Temporal lobe (tissue), 4 donors: ENCODE measurements at places on chromosomes 2 and 18. TPM values are rescaled to one million over a fixed set of nuclear protein-coding genes. Genes with fewer than 3 reads are reported as not detected.

The DNMT3A gene
- total RNA-seq, result 39.8 TPM

The LCLAT1 gene
- total RNA-seq, result 19.4 TPM

The LRATD1 gene
- 17.5 TPM for total RNA-seq

The CMPK2 gene
- total RNA-seq, result 7.9 TPM

The CTAGE1 gene
- total RNA-seq, result not detected

The CTLA4 gene
- total RNA-seq, result not detected

The FAHD2A gene
- total RNA-seq, result 6.9 TPM

The NFE2L2 gene
- total RNA-seq, result 14.0 TPM

The CFAP210 gene
- total RNA-seq, result 0.74 TPM

The GREB1L gene
- total RNA-seq, result 0.74 TPM

The SNORC gene
- 0.74 TPM for total RNA-seq

The ARHGEF4 gene
- total RNA-seq, result 45.7 TPM

The CERKL gene
- total RNA-seq, result 1.2 TPM

The IL1RL1 gene
- total RNA-seq, result 0.25 TPM

The TMEM178A gene
- total RNA-seq, result 23.4 TPM

The SATB2 gene
- 310 TPM for total RNA-seq

The ANTXR1 gene
- 13.3 TPM for total RNA-seq

The SPR gene
- 1.2 TPM for total RNA-seq

The IL1F10 gene
- total RNA-seq, result not detected

The DUSP19 gene
- total RNA-seq, result 9.8 TPM

The TNFRSF11A gene
- under 0.01 TPM for total RNA-seq
